Daoy (cell line): ENCODE measurements at places on chromosomes 3 and 15. TPM values are rescaled to one million over a fixed set of nuclear protein-coding genes. Genes with fewer than 3 reads are reported as not detected.
A peak's percentile ranks its signal among the peaks of the same experiment; 100 is the strongest.

SOX14 gene
- not detected in 2 replicates for total RNA-seq

GPR149 gene
- total RNA-seq, result not detected in 2 replicates

UPK1B gene
- not detected in 2 replicates for total RNA-seq

RGMA gene
- total RNA-seq, result 0.42 TPM in 1 of 2 replicates, not detected in the other

GOLGB1 gene
- 20.7 and 21.1 TPM in 2 replicates for total RNA-seq

SHF gene
- 0.36 and 1.7 TPM in 2 replicates for total RNA-seq

DNA sequence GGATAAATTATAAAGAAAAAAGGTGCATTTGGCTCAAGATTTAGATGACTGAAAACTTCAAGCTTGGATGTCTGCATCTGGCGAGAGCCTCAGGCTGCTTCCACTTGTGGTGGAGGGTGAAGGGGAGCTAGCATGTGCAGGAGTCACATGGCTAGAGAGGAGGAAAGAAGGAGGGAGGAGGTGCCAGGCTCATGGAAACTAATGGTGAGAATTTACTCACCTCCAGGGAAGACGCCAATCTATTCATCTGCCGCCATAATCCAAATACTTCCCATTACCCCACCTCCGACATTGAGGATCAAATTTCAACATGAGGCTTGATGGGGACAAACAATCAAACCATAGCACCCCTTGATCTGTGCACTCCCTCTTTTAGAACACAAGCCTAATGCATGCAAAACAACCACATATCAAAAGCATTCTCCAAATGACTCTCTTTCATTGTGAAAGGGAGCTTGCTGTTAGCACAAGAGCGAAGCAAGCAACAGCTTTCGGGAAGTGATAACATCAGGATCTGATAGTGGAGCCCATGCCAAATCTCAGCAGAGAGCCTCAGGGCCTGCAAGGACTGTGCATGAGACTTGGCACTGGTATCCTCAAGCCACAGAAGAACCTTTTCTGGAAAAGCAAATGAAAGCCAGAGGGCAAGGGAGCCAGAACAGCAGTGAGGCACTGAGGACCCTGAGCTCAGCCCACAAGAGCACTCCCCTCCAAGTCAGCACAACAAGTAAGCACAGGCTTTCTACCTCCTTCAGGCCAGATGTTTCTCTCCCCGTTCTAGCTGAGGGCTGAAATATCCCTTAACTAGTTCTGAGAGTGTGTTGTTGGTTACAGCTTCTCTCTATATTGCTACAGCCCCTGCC, 50.2 kb upstream of the THBS1 start:
- DNase-seq, result no peak

DNA sequence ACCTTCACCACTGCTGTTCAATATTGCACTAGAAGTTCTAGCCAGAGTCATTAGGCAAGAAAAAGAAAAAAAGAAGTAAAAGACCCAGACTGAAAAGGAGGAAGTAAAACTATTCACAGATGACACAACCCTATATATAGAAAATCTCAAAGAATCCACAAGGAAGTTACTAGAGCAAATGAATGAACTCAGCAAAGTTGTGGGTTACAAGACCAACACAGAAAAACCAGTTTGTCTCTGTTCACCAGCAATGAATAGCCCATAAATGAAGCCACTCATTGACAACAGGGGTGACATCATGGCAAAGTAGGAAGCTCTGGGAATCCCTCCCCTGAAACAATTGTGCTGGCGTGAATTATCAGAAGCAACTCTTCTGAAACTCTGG, 4.6 kb downstream of the CFAP100 start:
- DNase-seq, result no peak

GRCh38 chr15:63915873-63916771, 82.4 kb upstream of the HERC1 start:
- DNase-seq, result peak; percentile 43

DNA sequence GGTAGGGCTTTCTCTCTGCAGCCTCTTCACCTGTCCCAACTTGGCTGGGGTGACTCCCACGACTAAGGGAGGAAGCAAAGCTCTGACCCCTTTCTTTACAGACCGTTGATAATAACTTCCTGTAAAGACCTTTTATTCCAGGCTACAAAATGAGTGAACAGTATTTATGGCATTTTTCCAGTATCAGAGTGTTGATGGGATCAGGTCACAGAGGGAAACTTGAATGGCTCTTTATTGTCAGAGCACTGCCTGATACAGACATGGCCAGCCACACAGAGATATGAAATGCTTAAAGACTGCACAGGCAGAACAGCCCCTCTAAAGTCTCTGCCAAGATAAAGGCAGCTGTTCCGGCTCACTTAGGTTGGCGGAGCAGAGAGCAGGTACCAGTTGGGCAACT, 1033.9 kb upstream of the NR2F2 start:
- DNase-seq, result no peak

GRCh38 chr3:124770336-124771082, 40.3 kb downstream of the UMPS start:
- DNase-seq, result peak; percentile 41

- DNase-seq, result peak; percentile 17
Observed at GRCh38 chr3:160451602-160452001, 2.0 kb upstream of the TRIM59 start.

GRCh38 chr3:184563561-184563925, 2.0 kb downstream of the EPHB3 start:
- no peak for DNase-seq

DNA sequence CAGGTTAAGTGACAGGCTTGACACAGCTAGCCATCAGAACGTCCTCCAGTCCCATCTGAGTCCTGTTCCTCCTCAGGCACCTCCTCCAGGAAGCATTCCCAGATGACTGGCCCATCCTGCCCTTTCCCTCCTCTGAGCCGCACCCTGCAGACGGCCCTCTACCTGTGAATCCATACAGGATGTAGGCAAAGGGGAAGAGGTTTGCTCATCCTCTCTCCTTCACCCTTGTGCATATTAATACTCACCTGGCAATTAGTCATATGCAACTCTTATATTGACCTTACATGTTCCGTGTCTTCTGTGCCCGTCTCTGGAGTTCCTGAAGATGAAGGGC, 61.9 kb downstream of the SMAD3 start:
- DNase-seq, result peak; percentile 73

- peak; percentile 64 for DNase-seq
Observed at GRCh38 chr15:63374686-63375520, 6.7 kb downstream of the CA12 start.

DNA sequence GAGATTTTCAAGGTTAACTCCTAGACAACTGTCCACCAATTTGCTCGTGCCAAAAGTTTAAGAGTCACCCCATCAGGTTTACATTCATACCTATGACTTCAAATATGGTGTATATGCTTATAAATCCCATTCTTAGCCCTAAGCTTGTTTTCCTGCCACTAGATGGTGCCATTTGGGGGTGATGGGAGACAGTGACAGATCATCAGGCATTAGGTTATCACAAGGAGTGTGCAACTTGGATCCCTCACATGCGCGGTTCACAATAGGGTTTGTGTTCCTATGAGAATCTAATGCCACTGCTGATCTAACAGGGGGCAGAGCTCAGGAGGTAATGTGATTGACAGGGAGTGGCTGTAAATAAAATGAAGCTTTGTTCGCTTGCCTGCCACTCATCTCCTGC, 182.7 kb downstream of the CNTN6 start:
- no peak for DNase-seq

GRCh38 chr3:129228891-129229585, 20.4 kb upstream of the COPG1 start:
- DNase-seq, result peak; percentile 86

GRCh38 chr3:2920103-2920502, 190.1 kb downstream of the IL5RA start:
- no peak for DNase-seq

DNA sequence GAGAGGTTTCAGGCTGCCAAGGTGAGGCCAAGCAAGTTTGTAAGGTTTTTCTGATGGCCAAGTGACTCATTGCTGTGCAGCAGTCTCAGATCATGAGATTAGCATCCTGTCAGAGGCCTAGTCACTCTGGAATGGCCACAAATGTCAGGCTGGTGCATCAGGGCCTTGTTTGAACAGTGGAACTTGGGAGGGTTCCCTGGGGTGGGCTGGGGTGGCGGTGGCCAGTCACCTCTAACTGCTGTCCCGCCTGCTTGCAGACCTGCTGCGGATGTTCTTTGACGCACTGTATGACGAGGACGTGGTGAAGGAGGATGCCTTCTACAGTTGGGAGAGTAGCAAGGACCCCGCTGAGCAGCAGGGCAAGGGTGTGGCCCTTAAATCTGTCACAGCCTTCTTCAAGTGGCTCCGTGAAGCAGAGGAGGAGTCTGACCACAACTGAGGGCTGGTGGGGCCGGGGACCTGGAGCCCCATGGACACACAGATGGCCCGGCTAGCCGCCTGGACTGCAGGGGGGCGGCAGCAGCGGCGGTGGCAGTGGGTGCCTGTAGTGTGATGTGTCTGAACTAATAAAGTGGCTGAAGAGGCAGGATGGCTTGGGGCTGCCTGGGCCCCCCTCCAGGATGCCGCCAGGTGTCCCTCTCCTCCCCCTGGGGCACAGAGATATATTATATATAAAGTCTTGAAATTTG, 2.8 kb upstream of the FAM131A start:
- peak; percentile 82 for DNase-seq
